ENCODE measurements at places on chromosomes 13 and 19.

DNA sequence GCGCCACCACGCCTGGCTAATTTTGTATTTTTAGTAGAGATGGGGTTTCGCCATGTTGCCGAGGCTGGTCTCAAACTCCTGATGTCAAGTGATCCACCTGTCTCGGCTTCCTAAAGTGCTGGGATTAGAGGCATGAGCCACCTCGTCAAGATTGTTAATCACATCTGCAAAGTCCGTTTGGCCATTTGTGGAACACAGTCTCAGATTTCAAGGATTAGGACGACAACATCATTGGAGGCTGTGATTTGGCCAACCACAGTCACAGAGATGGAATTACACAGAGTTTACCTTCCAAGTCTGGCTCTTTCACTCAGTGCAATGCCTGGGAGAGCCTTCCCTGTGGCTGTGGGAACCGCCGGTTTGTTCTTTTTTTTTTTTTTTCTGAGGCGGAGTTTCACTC, 17.8 kb downstream of the SULT2B1 start:
- DNase-seq, result no peak

DNA sequence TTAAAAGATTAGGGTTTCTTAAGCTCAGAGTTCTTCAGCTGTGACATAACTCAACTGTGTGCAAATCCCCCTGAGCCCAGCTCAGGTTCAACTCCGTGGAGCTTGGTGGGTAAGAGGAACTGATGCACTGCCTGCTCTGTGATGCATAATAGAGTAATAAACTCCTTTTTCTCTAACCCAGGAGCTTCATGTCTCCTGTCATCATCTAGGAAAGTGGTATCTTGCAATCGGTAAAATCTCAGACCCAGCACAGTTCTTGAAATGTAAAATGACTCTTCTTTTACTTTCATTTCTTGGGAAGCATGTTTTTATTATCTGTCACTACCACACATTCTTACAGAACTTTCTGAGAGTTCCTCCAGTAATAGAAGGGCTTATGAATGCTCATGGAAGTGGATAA, 123.8 kb upstream of the PCDH9 start:
- no peak for DNase-seq

GRCh38 chr19:2236064-2236313, 140 bp downstream of the PLEKHJ1 start:
- DNase-seq, result no peak

- no peak for DNase-seq
Observed at GRCh38 chr13:27352698-27353097, 71.7 kb upstream of the GTF3A start.

GRCh38 chr19:3132971-3133792, 2.7 kb upstream of the GNA15 start:
- DNase-seq, result no peak

DNA sequence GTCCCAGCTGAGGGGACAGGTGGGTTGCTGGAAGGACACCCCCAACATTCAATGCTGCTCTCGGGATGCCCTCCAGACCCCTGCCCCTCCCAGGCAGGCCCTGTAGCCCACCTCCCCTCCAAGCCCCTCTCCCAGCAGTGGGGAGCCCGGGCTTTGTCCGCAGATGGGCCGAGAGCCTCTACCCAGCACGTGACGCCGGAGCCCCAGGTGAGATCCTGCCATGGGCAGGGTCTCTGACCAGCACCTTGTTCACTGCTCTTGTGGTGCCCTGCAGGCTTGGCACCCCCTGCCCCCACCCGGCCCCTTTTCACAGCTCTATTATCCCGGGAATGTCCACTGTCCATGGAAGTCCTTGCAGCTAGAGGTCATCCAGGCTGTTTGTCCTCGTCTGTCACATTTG, 76.5 kb downstream of the C1QTNF9 start:
- no peak for DNase-seq

GRCh38 chr13:112885782-112886268, 83.2 kb upstream of the MCF2L start:
- peak; percentile 77 for DNase-seq

DNA sequence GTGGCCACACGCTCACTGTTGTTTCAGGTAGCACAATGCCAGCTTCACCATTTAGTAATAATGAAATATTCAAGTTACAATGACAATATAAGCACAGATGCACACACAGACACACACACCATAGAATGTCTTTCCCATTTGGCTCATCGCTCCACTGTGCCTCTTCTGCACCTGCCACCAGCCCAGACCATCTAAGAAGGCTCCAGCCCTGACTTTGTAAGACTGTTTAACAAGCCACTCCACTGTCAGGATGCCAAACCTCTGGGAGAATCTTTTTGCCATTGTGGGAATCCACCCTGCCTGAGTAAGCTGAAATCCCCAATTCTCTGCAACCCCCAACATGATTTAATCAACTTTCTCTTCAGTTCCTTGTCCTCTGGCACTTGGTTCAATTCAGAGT, 60.6 kb downstream of the LHFPL6 start:
- DNase-seq, result no peak

DNA sequence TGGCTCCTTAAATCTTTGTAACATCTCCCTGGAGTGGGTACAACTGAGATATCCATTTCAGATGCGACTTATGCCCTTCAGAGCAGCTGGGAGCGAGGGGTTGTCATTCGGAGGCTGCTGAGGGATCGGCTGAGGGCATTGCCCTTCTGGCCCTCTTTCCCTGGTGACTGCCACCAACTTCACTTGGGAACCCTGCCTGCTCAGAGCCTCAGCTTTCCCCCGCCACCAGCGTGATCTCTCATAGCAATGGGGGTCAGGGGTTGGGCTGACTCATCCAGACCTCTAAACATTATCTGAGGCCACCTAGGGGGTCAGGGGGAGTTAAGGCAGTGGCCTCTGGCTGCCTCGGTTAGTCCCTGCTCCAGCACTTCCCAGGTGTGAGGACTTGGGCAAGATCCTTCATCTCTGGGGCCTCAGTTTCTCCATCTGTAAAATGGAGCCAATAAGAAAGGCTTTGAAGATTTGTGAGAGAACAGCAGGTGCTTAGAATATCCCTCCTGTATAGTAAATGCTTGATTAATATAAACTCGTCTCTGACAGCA, 1.1 kb downstream of the PRX start:
- no peak for DNase-seq

GRCh38 chr19:14375055-14375581, 6.1 kb upstream of the ADGRE5 start:
- DNase-seq, result no peak

GRCh38 chr13:80428349-80429096, 87.6 kb upstream of the SPRY2 start:
- no peak for DNase-seq

- DNase-seq, result no peak
Observed at GRCh38 chr13:84684048-84684662, 801.9 kb upstream of the SLITRK1 start.

- no peak for DNase-seq
Observed at GRCh38 chr19:30168760-30169159, 203.4 kb upstream of the ZNF536 start.

DNA sequence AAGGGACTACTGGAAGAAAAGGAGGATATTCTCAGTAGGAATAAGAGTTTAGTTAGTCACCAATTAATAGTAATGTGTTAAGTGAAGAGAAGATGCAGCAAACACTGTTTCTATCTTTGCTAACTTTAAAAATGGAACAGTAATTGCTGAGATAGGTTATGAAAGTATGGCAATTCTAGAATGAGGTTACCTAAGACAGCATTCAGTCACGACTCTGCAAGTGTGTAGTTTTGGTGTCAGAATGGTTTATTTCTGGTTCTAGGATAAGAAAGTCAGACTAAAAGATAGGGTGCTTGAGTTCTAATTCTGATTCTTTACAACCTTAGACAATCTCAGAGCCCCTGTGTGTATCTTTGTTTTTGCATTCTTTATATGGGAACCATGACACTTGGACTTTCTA, 138.1 kb downstream of the POU4F1 start:
- DNase-seq, result no peak

- DNase-seq, result no peak
Observed at GRCh38 chr13:44955406-44955805, 33.9 kb downstream of the NUFIP1 start.
